ENCODE measurements at places on chromosomes 5 and 9.
A peak's percentile ranks its signal among the peaks of the same experiment; 100 is the strongest.

DNA sequence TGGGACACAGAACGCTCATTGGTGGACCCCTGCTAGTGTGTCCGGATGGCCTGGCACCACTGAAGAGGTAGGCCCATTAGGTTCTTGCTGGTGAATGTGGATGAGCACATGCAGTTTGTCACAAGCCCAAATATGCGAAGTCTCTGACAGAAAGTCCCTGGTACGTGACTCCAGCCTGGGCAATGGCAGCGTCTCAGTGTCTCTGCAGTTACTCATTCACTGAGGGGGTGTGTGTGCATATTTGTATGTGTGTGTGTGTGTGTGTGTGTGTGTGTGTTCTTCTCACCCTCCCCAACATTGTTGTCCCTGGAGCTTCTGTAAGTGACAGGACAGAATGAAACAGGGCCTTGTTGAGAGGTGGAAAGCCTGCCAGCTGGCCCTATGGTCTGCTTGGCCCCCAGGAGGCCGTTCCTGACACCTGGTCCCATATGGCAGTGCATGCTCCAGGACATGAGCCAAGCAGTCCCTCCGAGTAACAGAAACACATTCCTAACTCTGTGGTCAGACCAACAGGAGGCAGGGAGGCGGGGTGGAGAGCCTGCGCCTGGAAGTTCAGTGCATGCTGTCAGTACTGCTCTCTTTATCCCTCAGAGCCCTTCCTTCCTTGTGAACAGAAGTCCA, 169.9 kb downstream of the SLC28A3 start:
- peak; percentile 98 for DNase-seq

DNA sequence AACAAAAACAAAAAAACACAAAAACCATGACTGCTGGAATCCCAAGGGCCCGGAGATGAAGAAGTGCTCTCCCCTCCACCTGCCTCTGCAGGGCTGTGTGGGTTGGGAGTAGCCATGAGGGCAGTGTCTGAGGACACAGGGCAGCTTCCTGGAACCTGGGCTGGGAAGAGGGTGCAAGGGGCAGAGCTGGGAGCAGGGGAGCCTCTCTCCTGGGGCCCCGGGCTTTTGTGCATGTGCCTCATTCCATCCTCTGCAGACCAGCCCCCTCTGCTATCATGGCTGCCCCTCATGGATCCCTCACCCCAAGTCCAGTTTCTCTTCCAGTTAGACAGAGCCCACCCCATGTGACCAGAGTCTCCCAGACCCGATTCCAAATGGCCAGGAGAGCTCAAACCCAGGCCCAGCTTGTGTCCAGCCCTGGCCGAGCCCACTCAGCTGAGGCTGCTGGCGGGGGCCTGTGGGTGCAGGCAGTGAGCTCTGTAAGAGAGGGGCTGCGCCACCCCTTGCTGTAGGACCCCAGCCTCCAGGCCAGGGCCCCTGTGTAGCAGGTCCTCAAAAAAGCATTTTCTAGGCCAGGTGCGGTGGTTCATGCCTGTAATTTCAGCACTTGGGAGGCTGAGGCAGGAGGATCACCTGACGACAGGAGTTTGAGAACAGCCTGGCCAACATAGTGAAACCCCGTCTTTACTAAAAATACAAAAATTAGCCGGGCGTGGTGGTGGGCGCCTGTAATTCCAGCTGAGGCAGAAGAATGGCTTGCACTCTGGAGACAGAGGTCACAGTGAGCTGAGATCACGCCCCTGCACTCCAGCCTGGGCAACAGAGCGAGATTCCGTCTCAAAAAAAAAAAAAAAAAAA, 44.5 kb downstream of the PLPP7 start:
- no peak for DNase-seq

DNA sequence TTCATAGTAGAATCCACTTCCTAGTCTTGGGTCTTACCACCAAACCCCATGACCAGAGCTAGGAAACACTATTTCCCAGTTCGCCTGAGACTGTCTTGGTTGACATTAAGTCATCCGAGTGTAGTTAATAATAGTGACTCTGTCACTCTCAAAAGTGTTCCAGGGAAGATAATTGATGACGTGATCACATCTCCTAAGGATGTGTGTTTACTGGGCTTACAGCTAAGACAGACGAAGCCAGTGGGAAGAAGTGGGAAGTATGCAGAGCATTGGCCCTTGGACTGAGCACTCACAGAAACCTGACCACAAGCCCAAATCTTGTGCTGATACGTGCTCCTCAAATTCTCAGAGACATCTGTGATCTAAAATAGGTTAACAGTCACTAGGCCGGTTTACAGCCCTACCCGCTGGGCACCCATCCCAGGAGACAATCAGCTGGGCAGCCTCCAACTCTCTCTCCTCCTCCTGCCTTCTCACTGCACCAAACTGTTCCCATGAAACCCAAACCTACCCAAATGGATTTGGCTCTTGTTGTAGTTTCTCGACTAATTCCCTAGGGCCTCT, 316.6 kb downstream of the TLE1 start:
- no peak for DNase-seq

DNA sequence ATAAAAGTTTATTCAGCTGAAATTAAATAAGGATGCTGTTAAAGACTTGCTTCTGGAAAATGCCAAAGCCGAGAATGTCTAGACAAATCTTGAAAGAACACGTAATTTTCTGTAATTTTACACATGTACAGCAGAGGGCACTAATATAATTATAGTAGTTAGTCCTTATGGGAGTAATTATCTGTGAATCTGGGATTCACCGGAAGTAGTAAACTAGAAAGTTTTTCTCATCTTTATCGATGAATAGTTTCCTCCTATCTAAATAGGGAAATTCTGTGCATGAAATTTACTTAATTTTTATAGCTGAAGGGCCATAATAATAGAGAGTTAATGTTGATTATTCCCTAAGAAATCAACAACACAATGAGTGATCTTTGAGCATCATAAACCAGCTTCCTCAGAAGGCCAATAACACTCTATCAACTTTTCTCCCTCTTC, 18.4 kb upstream of the CNTLN start:
- peak; percentile 53 for DNase-seq

- no peak for DNase-seq
Measured at GRCh38 chr9:136538599-136539426, 7.0 kb downstream of the NOTCH1 start.

DNA sequence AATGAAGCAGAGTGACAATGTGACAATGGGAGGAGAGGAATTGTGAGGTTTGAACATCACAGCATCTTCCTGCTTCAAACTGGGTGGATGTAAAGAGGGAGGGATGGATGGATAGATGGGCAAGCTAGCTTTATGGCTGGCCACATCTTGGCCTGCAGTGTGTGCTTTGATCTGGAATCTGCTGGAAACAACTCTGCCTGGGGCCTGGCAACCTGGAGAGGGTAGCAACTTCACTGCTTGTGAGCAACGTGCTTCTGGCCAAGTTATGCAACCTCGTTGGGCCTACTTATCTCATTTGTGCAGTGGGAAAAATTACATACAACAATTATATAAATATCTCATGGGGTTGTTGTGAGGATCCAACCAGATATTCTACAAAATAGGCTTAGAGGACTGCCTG, 5.3 kb downstream of the IL9 start:
- no peak for DNase-seq

DNA sequence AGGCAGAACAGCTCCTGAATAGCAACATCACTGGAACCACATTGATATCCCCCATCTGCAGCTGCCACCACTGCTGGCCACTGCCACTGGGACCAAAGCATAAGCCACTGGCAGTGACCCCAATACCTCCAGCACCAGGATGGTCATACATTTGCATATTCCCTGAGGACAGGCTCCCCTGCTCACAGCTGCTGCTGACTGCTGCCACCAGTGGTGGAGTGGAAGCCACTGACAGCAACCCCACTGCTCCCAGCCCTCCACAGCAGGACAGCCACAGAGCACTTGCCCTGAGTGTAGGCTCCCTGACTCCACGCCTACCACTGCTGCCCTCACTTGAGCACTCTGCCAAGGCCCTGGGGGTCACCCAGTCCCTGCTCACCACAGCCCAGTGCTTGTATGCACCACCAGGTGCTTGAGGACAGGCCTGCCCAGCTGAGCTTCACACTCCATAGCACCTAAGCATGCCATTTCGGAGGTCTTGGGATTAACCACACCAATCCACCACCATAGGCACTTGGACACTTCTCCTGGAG, 327.4 kb upstream of the RPS23 start:
- DNase-seq: no peak

DNA sequence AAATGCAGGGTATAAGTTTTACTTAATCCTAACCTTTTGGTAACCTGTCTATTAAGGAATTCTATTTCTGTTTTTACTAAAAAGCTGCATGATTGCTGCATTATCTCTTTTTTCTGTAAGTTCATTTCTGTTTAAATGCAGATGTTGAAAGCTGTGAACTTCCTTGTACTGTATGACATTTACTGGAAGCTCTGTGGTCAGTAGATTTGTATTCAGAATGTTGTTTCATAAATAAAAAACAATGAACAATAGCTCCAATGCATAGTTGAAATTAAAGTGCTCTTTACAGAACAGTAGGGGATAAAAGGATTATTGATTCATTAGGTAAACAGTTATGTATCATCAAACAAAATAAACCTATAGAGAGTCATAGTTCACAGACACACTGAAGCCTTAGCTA, 46.5 kb upstream of the FKTN start:
- no peak for DNase-seq

GRCh38 chr9:105425816-105426433, 21.9 kb upstream of the FSD1L start:
- peak; percentile 25 for DNase-seq

DNA sequence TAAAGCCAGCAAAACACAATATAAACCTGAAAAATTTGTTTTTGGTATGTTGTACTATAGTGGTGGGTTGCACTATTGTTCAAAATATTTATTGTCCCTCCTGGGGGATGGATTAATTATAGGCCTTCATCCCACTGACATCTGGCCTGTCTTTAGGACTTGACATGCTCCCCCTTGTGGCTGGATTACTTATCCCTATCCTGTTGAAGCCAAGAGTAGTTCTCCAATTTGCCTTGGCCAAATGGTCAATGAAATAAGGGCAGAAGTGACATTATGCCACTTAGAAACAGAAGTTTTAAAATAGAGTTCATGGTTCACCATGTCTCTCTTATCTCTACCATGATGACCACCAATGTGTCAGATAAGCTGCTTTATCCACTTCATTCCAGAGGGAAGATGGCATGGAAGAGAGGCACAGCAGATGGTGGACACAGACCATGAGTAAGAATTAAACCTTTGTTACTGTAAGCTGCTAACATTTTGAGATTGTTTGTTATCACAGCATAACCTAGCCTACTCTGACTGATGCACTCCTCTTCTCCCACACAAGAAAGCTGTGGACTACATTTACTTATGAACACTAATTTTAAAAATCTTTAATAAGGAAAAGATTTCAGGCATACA, 29.2 kb upstream of the ARHGEF28 start:
- peak; percentile 21 for DNase-seq

- peak; percentile 96 for DNase-seq
Measured at GRCh38 chr9:116549061-116549664, 137.9 kb upstream of the TRIM32 start.

GRCh38 chr9:79477955-79478771, 93.6 kb upstream of the TLE4 start:
- peak; percentile 68 for DNase-seq

GRCh38 chr5:134420343-134420742, 8.7 kb upstream of the CDKN2AIPNL start:
- no peak for DNase-seq

DNA sequence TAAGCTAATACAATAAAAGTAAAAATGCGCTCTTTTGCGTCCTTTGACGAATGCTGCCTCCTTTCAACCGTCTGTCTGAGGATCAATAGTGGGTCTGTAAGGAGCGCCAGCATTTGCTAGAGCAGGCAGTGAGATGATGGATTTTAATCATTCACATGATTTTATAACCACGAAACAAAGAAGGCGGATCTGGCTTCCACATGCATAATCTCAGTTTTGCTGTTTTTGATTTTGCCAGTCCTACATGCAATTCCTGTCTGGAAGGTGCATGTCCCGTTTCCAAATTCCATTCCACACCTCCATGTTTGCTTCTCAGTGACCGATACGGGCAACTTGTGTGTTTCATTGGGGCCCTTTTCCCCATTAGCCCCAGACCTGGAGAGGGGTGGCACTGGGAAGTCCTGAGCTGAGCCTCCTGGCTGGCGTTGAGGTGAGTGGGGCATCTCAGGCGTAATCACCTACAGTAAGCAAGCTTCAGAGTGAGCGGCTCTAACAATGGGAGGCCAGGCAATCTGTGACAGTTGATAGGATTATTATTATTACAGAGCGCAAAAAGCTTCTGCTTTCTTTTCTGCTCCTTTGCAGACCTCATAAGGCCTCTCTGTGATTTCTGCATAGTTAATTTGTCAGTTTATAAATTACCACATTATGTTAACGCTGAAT, 405.4 kb downstream of the ZSWIM6 start:
- peak; percentile 19 for DNase-seq

DNA sequence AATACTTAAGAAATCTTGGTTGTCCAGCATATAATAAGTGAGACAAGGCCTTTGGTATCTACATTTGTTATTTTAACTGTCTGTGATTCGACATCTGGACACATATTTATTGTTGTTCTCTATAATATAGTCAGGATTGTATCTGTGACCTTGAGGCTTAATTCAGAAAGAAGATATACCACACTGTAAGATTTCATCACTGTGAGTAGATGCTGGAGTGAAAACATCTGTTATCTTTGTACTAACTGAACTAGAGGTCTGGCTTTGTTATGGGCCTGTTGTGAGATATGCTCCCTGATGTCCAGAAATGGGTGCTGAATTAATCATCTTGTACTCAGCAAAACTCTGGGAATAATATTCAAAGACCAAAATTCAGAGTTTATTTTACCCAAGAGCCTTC, 148.5 kb downstream of the ISOC1 start:
- peak; percentile 44 for DNase-seq

- DNase-seq: peak; percentile 12
Measured at GRCh38 chr5:9895302-9895645, 265.1 kb upstream of the TAS2R1 start.

GRCh38 chr5:80149161-80149609, 106.7 kb downstream of the SERINC5 start:
- no peak for DNase-seq

- DNase-seq: no peak
Measured at GRCh38 chr9:87883990-87884389, 1.3 kb downstream of the SPATA31E1 start.

DNA sequence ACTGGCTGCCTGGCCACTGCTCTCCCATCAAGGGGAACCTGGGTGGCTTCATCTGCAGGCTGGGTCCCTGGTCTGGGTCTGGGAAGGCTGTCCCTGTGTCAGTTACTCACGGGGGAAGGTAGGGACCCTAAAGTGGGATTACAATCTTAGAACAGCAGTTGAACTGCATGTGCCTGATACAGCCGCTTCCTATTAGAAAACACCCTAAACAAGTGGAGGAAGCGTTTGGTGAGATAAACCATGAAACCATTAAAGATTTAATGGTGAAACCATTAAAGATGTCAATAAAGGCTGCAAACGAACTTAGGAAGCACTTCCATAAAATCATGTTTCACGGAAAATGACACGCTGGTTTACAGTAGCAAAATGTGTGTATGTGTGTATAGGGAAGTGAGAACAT, 2.5 kb upstream of the GFI1B start:
- no peak for DNase-seq

GRCh38 chr5:5380298-5380697, 42.2 kb upstream of the ICE1 start:
- DNase-seq: no peak

GRCh38 chr9:72575666-72576065, 54.3 kb downstream of the TMC1 start:
- DNase-seq: no peak

- no peak for DNase-seq
Measured at GRCh38 chr9:717722-718121, 123.8 kb upstream of the DMRT1 start.

All from fibroblast of upper back skin (primary cell).